Stimulated activated CD8-positive, alpha-beta memory T cell treated with anti-CD3 and anti-CD28 coated beads, Interleukin-2, amount 100 ng/mL, for 1 hour (primary cell): ENCODE measurements at places on chromosomes 3 and 15.

- DNase-seq: no peak
Measured at GRCh38 chr3:2041931-2042330, 56.7 kb upstream of the CNTN4 start.

GRCh38 chr3:153961494-153961893 lies 159.7 kb upstream of the ARHGEF26 start:
- no peak for DNase-seq

GRCh38 chr3:170909129-170909903 lies 879 bp upstream of the EIF5A2 start:
- no peak for DNase-seq

GRCh38 chr3:10450494-10451440 lies 54.6 kb downstream of the ATP2B2 start:
- DNase-seq: no peak

GRCh38 chr15:81475926-81476325 lies 101.9 kb upstream of the TMC3 start:
- no peak for DNase-seq

- DNase-seq: no peak
Measured at GRCh38 chr3:129482721-129483120, 42.7 kb downstream of the IFT122 start.

- DNase-seq: no peak
Measured at GRCh38 chr3:14744556-14744955, 69.6 kb downstream of the C3orf20 start.

GRCh38 chr3:112531358-112531781 lies 30.4 kb downstream of the ATG3 start:
- DNase-seq: no peak

DNA sequence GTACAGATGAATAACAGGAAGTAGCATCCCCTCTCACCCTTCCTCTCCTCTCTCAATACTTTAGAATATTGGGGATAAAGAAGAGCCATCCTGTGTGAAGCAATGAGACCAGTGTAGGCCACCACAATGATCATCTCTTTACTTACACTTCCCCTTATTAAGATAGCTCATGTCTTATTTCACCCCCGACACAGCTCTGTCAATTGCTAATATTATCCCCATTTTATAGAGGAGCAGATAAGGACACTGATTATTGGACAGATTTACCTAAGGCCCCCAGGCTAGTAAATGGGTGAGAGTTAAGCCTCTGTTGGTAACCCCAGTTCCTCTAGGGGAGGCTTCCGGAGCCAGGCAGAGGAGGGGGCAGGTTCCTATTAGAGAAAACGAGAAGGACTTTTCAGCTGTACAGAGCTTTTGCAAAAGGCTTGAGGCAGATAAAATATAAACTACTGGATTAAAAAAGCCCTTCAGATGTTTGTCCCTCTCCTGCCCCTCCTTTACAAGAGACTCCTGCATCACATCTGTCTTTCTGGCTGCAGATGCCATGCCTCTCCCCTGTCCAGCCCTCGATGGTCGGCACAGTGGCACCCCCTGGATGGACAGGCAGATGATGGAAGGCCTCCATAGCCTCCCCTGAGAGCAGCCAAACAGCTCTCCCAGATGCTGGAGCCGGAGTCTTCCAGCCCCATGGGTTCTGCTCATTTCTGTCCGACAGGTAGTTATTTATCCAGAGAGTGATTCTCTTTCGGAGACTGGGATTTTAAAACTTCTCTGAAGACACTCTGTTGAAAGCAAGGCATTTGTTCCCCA lies 49.4 kb upstream of the LCTL start:
- no peak for DNase-seq

GRCh38 chr3:127037971-127038446 lies 55.1 kb downstream of the PLXNA1 start:
- no peak for DNase-seq

DNA sequence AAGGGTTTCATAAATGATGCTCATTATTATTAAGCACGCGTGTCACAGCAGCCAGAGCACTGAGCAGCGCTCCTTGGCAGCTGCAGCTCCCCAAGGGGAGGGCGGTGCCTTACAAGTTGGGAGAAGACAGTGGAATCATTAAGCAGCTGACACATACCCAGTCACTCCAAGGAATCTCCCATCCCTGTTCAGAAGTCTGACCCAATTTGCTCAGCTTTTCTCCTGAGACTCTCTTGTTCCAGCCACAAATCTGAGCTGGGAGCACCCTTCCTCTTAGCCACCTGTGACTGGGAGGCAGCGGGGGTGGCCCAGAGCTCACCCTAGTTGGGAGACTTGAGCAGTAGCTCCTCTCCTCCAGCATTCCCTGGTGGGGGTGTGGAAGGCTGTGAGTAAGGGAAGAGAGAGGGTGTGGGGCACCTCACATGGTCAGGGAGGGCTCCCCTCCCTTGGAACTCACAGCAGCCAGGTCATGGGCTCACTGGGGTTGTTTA lies 64.3 kb downstream of the DUT start:
- DNase-seq: no peak

DNA sequence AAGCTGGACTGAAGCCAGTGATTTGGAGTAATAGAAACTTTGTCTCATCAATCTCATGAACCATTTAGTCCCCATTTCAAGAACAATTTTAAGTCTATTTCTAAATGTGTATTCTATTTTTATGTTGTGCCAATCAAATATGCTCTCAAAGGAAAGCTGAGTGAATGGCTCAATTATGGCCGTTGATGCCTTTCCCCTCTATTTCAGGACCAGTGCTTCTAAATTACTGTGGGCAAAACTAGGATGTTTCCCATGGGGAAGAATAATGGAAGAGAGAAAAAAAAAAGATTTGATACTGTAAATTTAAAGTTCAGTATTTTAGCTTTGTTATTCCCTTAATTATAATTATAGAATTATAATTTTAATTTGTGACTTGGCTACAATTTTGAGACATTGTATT lies 110.1 kb downstream of the CADM2 start:
- no peak for DNase-seq

GRCh38 chr3:29239376-29239775 lies 41.5 kb upstream of the RBMS3 start:
- no peak for DNase-seq

DNA sequence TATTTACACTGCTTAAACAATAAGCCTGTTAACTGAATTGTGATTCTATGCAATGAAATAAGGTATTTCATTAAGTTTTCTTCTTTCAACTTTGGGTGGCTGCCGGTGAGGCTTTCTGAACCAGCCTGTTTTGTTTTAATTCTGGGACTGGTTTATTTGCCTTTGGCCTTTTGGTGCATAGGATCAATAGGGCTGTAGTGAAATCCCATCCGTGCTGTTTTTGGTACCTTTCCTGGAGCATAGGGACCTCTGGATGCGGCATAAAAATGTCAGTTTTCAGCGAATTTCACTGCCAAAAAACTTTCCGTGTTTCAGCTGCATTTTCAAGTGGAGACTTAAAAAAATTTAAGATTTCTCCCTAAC lies 514 bp downstream of the PLS1 start:
- DNase-seq: no peak

DNA sequence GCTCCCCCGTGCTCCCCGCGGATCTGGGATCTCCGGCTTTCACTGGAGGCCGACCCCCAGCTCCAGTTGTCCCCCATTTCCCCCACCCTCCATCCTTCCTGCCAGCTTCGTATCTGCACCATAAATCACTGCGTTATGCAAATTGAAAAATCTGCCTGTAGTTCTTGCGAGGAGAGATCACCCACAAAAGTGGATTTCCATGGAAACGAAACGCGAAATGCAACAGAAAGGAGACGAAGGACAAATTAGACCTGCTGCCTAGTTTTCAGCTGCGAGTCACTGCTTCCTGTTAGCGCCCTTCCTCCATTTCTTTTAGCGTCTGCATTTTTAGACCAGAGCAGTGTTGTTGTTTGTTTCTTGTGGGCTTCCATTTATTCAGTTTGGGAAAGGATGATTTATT lies 127.1 kb upstream of the ATP10A start:
- no peak for DNase-seq

DNA sequence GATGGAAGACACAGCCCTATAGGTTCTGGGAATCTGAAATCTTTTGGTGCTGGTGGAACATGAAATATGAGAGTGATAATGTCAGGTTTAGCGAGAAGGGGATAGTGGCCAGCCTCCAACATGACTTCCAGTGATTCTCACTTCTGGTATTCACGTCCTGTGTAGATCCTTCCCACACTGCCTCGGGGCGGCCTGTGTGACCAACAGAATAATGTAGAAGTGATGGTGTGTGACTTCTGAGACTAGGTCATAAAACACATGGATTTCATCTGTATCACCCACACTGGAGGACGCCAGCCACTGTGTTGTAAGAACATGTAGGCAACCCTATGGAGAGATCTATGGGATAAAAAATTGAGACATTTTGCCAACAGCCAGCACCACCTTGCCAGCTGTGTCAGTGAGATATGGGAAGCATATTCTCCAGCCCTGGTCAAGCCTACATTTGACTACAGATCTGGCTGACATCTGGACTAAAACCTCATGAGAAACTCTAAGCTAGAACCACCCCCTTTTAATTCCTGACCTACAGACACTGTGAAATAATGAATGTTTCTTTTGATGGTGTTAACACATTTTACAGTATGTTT lies 25.5 kb upstream of the NUDT16 start:
- no peak for DNase-seq

DNA sequence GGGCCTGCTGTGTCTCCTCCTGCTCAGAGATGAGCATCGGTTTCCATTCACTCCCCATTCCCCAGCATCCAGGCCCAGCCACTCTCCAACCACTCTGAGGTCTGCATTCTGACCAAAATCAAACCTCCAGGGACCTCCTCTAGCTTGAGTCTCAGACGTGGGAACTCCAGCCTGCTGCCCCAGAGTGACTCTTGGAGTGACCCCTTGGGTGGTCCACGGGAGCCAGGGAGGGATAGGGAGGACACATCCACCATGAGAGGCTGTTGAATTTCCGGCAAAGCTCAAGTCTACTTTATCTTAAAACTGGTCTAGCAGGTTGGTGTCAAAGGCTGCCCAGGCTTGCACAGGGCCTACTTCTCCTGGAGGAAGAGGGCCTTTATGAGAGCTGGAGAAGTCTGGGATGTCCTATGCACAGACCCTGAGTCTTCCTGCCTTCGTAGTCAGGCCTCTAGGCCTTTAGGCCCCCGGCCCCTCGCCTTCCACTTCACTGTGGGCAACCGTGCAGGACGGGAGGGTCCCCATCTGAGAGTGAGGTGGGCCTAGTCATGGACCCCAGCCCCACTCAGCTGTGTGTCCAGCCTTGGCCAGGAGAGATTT lies 8.9 kb downstream of the CISH start:
- DNase-seq: no peak

- no peak for DNase-seq
Measured at GRCh38 chr15:94494732-94495131, 263.4 kb downstream of the MCTP2 start.

DNA sequence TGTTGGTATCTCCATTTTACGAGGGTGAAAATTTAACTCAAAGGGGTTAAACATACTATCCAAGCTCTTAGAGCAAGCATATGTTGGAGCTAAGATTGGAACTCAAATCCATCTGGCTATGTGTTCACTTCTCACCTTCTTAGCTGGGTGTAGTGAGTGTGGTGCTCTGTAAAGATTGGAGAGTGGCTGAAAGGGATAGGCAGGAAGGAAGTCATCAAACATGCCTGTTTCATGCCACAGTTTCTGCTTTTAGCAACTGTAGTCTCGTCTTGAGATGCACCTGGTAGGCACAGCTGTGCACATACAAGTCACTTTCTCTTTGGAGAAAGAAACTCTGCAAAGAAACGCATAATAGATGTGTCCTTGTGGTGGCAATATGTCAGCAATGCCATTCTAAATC lies 189.1 kb upstream of the MDFIC2 start:
- no peak for DNase-seq

DNA sequence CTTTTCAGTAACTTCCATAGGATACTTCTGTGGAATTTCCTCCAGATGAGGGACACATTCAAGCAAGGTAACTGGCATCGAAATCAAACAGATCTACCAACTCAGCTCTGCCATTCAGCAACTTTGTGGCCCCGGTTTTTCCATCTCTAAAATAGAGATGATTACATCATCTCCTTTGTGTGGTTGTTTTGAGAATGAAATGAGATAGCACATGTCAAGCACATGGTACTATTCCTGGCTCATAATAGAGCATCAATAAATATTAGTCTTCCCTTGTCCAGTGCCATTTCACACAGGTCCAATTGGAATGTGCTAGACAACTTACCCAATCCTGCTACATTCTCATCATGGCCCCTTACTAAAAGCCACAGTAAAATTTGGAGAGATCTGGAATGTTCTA lies 24.2 kb upstream of the TM4SF4 start:
- DNase-seq: no peak
